ENCODE measurements at places on chromosomes 1 and 21.
A peak's percentile ranks its signal among the peaks of the same experiment; 100 is the strongest.

- no peak for DNase-seq
Measured at GRCh38 chr1:227397354-227397978, 79.2 kb upstream of the CDC42BPA start.

DNA sequence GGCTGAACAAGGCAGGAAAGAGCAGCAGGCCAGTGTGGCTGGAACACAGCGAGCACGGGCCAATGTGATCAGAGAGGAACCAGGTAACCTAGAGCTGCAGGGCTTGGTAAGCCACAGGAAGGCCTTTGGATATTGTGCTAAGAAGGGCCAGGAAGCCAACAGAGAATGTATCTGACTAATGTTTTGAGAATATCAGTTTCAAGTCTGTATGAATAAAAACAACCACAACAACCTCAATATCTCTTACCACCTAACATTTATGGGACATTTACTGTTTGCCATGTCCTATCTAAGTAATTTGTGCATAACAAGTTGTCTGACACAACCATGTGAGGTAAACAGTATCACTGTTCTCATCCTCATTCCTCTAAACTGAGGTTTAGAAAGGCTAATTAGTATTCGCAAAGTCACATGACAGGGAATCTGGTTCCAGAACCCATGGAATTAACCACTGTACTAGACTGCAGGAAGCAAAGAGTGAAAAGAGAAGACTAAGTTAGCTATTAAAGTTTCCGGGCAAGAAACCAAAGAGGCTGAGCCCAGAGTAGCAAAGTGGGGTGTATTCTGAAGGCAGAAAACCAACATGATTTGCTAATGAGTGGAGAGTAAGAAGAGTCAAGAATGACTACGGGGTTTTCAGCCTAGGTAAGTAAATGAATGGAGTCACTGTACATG lies 38.9 kb downstream of the SPRTN start:
- no peak for DNase-seq

DNA sequence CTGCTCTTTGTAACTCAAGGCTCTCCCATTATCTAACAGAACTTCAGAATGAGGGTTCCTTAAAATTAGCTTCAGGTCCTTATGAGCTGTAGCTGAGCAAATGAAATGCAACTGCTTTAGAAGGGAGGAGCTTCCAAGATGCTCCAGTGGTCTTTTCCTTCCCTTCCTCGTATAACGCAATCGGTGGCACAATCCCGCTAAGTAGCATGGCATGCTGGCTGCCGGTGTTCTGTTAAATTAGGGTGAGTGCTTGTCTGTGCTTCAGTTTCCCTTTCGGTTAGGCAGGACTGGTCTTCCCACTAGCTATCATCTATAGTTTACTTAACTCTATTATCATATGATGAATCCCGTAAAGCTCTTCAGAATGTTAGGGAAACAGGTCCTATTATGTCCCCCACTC lies 917 bp downstream of the KIAA0040 start:
- no peak for DNase-seq

DNA sequence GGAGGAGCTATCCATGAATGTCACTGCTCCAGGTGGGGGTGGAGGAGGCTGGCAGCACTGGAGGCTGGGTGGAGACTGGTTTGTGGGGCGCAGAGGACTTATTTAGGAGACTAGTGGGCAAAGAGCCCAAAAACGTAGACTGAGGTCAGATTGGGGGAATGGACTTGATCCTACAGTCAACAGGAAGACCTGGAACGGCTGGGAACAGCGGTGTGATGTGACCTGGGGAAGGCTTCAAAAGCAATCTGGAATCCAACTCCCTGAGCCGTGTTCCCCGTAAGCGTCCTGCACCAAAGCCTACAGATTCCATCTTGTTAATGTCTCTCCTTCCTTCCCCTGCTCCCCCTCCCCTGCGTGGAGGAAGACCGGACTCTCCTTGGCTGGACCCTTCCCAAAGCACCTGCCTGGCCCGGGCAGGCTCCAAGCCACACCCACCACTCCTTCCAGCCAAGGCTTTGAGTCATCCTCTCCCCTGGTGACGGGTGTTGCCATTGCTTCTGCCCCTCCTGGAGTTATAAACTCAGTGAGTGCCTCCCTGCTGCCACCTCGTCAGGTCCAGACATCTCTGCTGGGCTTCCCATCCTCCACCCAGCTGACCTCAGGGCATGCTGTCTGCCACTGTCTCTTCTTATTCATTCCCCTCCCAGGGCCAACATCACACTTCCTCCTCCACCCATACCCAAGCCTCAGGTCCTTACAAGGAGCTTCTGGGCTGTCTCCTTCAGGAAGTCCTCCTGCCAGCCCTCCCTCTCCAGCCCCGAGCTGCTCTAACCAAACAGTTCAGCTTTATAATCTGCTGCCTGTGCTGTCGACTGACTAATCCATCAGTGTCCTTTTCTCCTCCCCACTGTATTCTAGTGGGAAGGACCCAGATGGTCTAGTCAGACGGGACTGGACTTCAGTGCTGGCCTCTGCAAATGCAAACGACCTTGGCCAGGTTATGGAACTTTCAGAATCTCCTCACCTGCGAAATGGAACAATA lies 1.6 kb upstream of the CLSTN1 start:
- peak; percentile 98 for DNase-seq

GRCh38 chr1:59355361-59355760 lies 58.5 kb downstream of the FGGY start:
- DNase-seq, result no peak

- DNase-seq, result no peak
Measured at GRCh38 chr1:239268007-239268406, 118.4 kb upstream of the CHRM3 start.

DNA sequence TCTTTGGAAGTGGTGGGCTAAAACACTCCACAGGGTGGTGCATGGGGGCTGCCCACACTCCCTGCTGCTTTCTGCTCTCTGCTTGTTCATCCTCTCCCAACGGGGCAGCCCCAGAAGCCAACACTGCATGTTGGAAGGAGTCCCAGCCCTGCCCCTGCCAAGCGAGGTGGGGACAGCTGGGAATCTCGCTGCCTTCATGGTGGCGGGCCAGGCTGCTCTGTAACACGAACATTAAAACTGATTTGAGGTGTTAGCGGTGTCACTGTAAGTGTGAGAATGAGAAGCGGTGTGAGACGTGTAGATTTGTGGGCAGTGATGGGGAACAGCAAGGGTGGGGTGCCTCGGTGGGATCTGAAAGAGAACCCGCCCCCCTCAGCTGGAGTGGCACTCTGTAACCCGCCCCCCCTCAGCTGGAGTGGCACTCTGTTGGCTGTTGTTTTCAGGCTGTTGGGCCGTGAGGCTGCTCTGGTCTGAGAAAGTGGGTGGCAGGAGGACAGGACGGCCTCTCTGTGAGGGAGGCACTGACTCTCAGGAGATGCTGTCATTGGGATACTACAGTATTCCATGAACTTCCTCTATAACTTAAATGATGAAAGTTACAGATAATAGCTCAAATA lies 80.9 kb downstream of the PCBP3 start:
- no peak for DNase-seq

- DNase-seq, result peak; percentile 4
Measured at GRCh38 chr1:171344473-171344820, 30.5 kb downstream of the FMO4 start.

DNA sequence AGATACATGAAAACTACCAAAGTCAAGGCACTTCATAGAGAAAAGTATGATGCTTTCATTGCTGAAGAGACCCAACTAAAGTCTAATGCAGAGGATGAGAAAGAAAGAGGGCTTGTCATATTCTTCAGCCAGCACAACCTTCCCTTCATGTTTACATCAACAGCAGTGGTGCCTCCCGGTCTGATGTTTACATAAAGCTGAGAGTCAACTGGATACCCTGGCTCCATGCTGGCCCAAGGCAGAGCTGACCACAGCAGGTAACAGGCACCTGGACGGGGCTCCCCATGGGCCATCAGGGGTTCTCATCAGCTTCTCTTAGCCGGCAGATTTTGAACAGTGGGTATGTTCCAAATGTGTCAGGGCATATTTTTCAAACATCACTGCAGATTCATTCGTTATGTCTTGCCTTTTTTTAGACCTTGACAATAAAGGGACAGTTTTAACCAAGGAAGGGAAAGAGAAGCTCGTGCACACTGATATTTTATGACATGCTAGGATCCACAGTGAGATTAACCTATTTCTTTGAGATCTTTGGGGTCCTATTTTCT lies 117.1 kb downstream of the NRIP1 start:
- no peak for DNase-seq

- no peak for DNase-seq
Measured at GRCh38 chr21:45031571-45032191, 42.7 kb upstream of the ADARB1 start.

GRCh38 chr1:112247036-112247597 lies 148.9 kb upstream of the CTTNBP2NL start:
- no peak for DNase-seq

- DNase-seq, result no peak
Measured at GRCh38 chr1:46452931-46453325, 36.7 kb upstream of the DMBX1 start.

DNA sequence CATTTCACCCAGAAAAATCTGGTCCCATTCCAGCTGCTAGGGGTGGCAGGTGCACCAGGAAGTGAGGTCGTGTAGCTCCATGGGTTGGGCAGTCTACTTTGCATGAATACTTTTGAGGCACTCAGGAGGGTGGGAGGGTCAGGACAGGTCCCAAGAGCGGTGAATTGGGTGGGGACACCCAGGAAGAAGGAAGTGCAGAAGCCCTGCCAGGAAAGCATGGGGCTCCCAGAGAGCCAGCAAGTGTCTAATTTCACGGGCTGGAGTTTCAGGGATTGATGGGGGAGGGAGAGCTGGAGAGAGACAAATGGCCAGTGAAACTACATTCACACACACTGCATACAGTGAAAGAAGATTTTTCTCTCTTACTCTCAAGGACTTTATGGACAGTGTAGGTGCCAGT lies 137.8 kb downstream of the GALNT2 start:
- no peak for DNase-seq

- DNase-seq, result no peak
Measured at GRCh38 chr1:47679826-47680225, 242.0 kb downstream of the FOXD2 start.

GRCh38 chr1:102045752-102046151 lies 49.0 kb upstream of the OLFM3 start:
- DNase-seq, result no peak

DNA sequence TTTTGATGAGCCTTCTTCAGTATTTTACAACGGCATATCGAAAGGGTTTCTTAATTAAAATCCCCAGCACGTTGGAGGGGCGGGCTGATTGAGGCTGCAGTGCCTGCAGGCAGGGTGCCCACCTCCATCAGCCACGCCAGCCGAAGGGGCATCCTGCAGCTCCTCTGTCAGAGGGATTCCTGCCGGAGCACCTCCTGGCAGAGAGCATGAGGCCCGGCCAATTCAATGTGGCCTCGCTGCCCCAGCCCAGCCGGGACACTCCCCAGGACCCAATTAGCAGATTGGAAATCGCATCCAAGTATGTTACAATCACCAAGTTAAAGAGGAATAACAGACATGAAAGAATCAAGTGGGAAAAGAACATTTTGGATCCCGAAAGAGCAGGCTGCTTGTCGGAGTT lies 216.6 kb downstream of the ST6GALNAC3 start:
- no peak for DNase-seq

DNA sequence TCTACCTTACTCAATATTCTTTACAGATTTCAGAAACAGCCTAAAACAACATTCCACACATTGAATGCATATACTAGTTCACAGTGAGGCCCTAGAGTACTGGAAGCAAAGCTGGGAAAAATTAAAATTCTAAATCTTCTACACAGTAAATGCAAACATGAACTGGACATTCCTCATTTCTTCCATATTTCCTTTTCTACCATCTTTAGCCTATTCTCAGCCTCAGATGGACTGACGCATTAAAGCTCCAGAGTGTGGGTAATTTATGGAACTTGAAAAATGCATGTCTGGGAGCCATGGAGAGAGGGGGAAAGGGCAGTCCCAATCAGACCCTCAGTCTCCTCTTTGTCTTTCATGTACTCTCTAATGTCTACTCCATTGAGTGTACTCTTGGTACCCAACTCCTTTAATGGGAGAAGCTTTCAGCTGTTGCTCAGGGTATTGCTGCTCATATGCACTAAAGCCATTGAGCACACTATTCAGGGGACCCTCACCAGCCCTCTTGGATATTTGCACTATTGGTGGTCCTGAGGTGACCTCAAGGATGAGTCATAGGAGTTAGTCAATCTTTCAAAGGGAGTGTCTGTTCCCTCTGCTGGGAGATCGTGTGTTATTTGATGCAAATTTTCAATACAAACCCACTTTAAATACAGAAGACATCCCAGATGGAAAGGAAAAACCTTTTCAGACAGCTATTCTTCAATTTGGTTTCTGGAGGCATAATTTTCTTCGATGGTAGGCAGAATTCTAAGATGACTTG lies 83.3 kb upstream of the KCNJ15 start:
- no peak for DNase-seq

DNA sequence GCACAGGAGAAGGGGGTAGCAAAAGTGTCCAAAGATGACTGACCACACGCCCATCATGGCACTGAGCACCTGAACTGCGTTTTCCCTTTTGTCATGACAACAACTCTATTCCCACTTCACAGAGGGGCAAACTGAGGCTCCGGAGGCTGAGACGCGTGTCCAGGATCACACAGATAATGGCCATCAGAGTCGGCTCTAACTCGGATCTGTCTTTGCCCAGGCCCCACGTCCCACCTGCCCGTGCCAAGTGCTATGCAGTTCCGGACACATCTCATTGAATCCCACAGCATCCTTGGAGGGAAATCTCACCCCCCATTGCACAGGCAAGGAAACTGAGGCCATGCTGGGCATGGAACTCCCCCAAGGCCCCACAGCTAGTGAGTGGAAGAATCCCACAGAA lies 62.1 kb downstream of the MATN1 start:
- DNase-seq, result no peak

DNA sequence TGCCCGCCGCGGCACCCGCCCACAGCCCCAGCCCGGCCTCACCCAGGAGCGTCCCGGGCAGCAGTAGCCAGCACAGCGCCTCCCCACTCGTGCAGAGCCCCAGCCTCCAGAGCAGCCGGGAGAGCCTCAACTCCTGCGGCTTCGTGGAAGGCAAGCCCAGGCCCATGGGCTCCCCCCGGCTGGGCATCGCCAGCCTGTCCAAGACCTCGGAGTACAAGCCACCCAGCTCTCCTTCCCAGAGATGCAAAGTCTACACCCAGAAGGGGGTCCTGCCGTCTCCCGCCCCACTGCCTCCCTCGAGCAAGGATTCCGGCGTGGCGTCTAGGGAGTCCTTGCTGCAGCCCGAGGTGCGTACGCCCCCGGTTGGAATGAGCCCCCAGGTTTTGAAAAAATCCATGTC lies 531.2 kb downstream of the KIF26B start:
- DNase-seq, result no peak

- no peak for DNase-seq
Measured at GRCh38 chr1:179089827-179090482, 8.1 kb downstream of the TOR3A start.

GRCh38 chr1:3024588-3024987 lies 3.3 kb downstream of the ACTRT2 start:
- DNase-seq, result no peak

GRCh38 chr1:230708631-230709580 lies 5.0 kb downstream of the AGT start:
- DNase-seq, result no peak

GRCh38 chr1:46021046-46021996 lies 111.1 kb downstream of the PIK3R3 start:
- DNase-seq, result peak; percentile 63

- DNase-seq, result no peak
Measured at GRCh38 chr21:39319251-39319756, 5.9 kb upstream of the BRWD1 start.

GRCh38 chr1:174153825-174154107 lies 5.6 kb upstream of the RABGAP1L start:
- no peak for DNase-seq
